ENCODE measurements at places on chromosomes 16 and 17.
A peak's percentile ranks its signal among the peaks of the same experiment; 100 is the strongest.

DNA sequence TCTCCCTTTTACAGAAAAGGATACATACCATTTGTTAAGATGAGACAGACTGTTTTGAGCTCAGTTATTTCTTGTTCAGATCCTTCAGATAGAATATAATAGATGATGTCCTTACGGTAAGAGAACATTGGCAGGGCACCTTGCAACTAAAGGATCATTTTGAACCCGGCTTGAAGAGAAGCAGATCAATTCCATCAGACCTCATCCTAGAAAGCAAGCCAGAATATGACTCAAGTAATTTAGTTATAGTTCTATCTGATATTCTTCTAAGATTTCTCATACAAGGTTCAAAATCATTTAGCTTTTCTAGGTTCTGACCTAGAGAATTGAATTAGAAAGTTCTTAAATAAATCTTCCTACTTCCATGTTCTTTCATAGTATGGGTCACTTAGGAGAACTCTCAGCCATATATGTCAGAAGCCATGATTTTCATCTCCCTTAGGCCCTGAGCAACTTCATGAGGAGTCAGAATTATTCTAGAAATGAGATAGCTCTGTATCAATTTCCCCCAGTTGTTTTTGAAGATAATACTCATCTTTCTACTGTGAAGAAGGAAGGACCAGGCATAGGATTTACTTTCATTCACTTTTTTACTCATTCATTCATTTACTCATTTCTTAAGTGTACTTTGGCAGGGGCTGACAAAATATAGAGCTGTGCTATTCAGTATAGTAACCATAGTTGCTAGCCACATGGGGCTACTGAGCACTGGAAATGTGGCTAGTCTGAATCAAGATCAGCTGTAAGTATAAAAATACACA lies 2.5 kb upstream of the CMTM1 start:
- DNase-seq, result no peak

DNA sequence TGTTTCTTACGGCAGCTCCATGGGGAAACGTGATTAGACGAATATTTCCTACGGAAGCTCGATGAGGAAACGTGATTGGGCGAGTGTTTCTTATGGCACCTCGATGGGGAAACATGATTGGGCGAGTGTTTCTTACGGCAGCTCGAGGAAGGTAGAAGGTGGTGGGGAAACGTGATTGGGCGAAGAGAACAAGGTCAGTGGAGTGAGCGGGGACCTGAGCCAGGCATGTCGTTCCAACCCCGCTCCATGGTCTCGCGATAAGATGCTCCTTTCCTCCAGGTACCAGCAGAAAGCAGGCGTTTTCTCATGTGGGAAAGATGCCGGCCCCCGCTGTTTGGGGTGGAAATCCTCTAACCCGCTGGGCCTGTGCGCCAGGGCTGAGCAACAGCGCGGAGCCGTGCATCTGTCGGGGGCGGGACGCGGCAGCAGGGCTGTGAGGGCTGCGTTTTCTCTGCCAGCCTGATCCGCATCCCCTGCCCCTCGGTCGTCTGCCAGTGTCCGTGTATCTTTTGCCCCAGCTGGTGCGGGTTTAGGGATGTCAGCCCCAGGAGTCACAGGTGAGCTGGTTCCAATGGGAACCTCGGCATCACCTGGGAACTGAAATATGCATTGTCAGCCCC lies 25.6 kb upstream of the DOC2B start:
- DNase-seq, result no peak

GRCh38 chr17:80802626-80803450 lies 188.8 kb upstream of the CHMP6 start:
- no peak for DNase-seq

GRCh38 chr17:48477221-48477620 lies 47.2 kb upstream of the SKAP1 start:
- DNase-seq, result no peak

- DNase-seq, result no peak
Observed at GRCh38 chr16:12228602-12229499, 252.3 kb downstream of the SNX29 start.

GRCh38 chr16:63200940-63201339 lies 1164.7 kb upstream of the CDH8 start:
- no peak for DNase-seq

- DNase-seq, result no peak
Observed at GRCh38 chr17:76446449-76447231, 6.3 kb downstream of the UBE2O start.

GRCh38 chr17:5706577-5707210 lies 122.4 kb upstream of the NLRP1 start:
- peak; percentile 21 for DNase-seq

DNA sequence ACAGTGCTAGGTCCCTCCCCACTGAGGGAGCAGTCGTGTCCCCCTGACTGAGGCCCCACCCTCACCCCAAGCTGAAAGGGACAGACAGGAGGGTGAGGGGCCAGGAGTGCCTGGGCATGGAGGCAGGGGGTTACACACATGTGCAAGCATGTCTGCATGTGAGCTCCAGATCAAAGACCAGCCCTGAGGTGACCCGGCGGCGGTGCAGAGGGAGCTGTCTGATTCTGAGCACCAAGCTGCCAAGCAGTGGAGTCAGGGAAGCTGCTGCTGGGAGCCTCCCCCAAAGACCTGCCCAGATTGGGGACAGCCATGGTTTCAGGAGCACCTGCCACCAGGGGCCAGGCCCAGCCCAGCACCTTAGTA lies 5.5 kb downstream of the DLX3 start:
- DNase-seq, result no peak

- no peak for DNase-seq
Observed at GRCh38 chr17:82900741-82901140, 60.9 kb upstream of the ZNF750 start.

DNA sequence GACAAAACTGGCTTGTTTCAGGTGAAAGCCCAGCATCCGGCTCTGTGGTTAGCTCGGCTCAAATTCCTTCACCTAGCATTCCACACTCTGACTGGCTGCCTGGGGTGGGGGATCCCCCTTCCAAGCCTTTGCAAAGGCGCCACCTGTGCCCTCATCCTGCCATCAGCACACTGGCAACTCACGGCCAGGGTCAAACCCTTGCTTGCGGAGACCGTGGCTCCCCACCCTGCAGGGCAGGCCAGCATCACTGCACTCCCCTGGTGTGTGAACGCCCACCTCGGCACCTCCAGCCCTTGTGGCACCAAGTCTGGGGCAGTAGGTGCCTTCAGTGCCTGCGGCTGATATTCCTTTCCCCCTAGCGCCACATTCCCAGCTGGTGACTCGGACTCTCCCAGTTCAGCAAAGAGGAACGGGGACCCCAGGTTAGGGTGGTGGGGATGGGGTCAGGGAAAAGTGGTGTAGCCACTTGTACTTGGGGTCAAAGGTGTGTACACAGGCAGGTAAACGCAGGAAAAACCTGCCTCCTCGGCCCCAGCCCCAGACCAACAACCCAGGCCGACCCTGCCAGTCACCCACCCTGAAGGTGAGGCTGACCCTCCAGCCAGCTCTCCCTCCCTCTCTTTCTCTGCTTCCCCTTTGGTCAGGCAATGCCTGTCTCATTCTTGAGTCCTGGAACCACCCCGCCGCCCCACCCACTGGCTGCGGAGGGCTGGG lies 1.1 kb downstream of the FLII start:
- DNase-seq, result no peak

GRCh38 chr16:81265658-81266451 lies 27.4 kb downstream of the BCO1 start:
- peak; percentile 72 for DNase-seq

DNA sequence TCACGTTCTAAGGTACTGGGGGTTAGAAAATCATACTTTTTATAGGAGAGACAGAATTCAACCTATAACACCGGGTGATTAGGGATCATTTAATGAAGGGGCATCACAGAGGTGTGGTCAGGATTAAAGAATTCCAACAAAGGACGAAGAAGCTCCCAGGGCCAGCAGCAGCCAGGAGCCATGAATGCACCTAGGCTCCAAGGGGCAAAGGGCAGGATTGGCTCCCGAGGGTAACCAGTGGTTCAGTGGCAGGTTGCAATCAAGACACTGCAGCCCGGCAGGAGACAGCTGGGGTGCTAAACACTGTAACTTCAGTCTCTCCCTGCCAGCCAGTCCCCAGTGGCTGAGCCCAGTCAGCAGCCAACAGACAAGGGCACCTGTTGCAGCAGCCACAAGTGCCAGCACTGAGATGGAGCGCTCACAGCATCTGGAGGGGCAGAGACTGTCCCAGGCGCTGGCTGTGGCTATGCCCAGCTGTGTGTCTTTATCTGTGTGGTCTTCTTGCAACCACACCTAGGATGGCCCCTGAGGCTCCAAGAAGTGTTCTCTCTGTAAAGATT lies 23.9 kb downstream of the DHRS7C start:
- DNase-seq, result no peak

DNA sequence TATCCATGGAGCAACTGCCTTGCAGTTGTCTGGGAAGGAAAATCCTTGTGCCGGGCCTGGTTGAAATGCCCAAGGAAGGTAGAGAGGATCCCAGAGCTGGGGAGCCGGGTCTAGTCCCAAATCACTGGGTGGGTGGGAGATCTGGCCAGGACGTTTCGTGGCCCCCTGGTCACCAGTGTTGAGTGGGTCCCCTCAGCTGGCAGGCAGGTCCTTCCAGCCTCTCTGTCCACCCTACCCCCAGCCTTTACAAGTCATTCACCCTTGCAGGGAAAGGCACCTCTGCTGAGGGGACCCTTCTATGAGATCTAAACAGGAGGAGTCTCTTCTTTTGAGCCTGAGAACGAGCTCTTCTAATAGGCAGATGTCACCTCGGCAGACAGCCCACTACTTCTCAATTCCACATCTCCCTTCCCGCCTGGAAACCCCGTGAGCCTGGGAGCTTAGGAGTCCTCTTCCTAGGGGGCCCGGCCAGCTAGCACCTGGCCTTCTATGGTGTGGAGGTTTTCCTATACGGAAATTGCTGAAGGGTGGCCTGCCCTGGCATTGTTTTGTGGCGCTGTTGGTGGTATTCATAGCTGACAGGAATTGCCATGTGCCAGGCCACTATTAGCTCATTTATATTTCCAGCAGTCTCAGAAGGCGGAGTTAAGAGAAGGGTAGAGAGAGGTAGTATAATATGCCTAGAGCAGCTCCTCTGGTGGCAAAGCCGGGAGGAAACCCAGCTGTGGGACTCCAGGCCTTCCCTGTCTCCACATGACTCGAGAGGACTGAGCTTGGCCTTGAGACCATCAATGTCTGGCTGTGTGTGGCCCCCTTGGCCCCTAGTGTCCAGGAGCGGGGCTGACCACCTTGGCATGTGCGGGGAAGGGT lies 13.3 kb downstream of the MPRIP start:
- no peak for DNase-seq

DNA sequence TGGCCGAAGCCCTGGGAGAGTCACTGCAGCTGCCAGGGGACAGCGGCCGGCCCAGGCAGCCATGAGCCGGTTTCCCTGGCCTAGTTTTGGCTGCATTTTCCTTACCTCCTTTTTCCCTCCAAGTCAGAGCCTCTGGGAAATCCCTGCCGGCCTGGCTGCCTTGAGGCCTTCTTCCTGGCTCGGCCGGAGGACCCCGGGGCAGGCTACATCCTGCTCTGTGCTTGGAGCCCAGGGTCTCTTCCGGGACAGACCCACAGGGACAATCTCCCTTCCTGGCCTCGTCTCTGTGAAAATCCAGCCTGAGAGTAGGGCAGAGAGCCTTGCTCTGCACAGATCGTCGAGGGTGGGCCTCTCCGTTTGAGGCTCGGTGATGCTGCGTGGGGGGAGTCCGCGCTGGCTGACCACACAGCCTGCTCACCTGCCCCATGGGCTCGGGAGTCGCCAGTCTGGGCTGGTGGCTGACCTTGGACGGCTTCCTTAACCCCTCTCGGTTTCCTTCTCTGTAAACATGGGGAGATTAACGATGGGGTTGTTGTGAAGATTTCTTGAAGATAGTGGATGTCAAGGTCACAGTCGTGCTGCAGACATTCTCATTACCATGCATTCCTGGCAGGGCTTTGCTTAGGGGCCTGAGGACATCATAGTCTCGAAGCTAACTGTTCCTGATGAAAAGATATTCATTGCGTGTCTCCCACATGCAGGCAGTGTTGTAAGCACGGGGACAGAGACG lies 34.8 kb upstream of the CIBAR2 start:
- DNase-seq, result no peak

GRCh38 chr16:5925850-5926249 lies 828.3 kb upstream of the EEF2KMT start:
- DNase-seq, result no peak

DNA sequence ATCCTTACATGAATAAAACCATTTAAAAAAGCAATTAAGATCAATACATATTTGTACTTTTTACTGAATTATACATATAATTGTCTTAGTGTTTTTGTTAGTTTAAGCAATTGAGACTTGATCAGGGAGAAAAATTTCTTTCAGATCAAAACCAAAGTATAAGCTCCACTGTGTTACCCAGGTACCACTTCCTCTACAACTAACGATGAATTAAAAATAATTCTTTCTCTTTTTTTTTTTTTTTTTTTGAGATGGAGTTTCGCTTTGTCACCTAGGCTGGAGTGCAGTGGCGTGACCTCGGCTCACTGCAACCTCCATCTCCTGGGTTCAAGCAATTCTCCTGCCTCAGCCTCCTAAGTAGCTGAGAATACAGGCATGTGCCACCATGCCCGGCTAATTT lies 6.8 kb downstream of the FBXO47 start:
- DNase-seq, result no peak

DNA sequence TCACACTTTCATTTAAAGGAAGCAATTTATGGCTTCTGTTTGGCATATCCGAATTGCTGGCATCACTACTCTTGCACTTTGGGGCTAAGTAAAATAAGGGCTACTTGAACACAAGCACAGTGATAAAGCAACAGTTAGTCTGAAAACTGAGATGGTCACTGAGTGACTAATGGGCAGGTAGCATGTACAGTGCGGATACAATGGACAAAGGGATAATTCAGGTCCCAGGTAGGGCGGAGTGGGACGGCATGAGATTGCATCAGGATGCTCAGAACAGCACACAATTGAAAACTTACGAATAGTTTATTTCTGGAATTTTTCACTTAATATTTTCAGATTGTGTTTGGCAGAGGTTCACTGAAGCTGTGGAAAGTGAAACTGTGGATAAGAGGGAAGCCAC lies 9.2 kb upstream of the SMIM36 start:
- DNase-seq, result no peak

DNA sequence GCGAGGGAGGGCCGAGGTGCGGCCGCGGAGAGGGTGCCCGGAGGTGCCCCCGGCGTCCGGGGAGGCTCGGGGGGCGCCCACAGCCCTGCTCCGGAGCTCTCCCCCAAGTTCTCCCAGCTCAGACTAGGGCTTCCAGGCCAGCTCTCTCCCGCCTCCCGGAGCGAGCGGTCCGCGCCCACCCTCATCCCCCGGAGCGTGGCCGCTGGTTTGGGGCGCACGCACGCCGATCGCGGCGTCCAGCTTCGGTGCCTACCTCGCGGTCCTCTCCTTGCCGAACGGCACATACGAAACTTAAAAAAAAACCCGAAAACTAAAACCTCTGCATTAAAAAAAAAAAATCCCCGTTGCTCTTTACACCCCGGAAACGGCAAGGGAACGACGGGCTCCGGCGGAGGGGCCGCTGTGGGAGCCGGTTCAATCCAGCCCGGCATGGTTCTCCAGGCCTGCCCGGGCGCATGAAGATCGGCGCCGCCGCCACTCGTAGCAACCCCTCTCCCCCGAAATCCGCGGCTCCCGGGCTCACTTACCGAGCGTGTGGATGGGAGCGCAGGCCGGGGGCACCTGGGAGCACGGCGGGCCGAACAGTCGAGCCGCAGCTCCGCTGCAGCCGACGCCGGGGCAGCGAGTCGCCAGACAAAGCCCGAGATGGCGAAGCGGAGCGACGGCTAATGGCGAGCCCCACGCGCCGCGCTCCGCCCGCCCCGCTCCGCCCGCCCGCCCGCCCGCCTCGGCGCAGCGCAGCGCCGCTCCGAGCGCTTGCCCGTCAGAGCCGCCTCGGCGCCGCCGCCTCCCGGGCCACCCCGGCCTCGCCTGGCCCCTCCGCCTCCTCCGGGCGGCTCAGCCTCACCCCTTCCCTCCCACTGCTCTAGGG lies 973 bp upstream of the UBTF start:
- peak; percentile 65 for DNase-seq

GRCh38 chr17:11564589-11565380 lies 33.5 kb upstream of the DNAH9 start:
- no peak for DNase-seq
